ENCODE measurements at places on chromosomes 16 and 17.

GRCh38 chr16:52874042-52874441 is 178.7 kb downstream of the CHD9NB start:
- DNase-seq = no peak

DNA sequence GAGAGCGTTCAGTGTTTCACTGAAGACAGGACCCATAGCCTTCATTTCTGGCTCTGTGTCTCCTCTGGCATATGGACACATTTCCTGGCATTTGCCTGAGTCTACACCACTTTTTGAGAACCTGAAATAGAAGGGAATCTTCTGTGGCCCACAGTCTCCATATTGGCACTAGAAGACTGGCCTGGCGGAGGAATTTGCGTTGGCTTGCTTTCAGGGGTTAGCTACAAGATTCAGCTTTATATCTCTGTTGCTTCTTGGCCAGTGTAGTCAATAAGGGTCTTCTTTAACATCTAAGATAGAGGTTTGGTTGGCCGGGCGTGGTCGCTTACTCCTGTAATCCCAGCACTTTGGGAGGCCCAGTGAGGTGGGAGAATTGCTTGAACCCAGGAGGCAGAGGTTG is 12.8 kb upstream of the CLEC18C start:
- no peak for DNase-seq

GRCh38 chr17:64226132-64226531 is 36.9 kb downstream of the TEX2 start:
- no peak for DNase-seq

GRCh38 chr16:12252616-12253015 is 276.1 kb downstream of the SNX29 start:
- DNase-seq = no peak

DNA sequence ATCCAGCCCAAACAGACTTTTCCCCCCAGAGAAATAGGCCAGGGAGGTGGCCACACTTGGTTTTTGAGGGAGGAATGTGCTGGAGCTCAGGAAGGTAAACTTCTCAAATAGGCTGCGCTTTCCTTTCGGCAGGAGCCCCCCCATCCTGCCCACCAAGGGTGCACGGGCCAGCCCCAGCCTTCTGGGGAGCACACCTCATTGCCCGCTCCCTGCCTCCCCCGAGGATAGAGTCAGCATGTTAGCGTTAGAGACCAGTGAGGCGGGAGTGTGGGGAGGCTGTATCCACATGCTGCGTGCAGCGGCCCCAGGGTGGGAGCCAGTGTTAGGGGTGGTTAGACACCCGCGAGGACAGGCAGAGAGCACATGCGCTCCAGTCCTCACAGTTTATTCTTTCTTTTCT is 42.3 kb downstream of the PIPOX start:
- DNase-seq = no peak

GRCh38 chr17:41800601-41801373 is 11.0 kb downstream of the P3H4 start:
- peak; percentile 68 for DNase-seq
